NCI-H460 (cell line): ENCODE measurements at places on chromosomes 11 and 22. TPM values are rescaled to one million over a fixed set of nuclear protein-coding genes. Genes with fewer than 3 reads are reported as not detected.

OR52E4 gene
- not detected in 2 replicates for total RNA-seq

IRF7 gene
- total RNA-seq, result 3.8 and 5.0 TPM in 2 replicates

FOSL1 gene
- total RNA-seq, result 56.1 and 58.4 TPM in 2 replicates

MMP8 gene
- not detected in 2 replicates for total RNA-seq

GAL gene
- total RNA-seq, result 35.4 and 37.1 TPM in 2 replicates

OR51E2 gene
- not detected in 2 replicates for total RNA-seq

ROBO4 gene
- total RNA-seq, result not detected in 2 replicates

OSBP2 gene
- total RNA-seq, result 1.5 and 2.3 TPM in 2 replicates

ANO9 gene
- total RNA-seq, result 0.12 TPM in 1 of 2 replicates, not detected in the other

TMEM191B gene
- total RNA-seq, result 0.52 and 1.1 TPM in 2 replicates

MMP13 gene
- not detected in 2 replicates for total RNA-seq

MOGAT2 gene
- not detected in 2 replicates for total RNA-seq

- no peak for DNase-seq
Measured at GRCh38 chr11:20421946-20422345, 34.4 kb downstream of the PRMT3 start.

DNA sequence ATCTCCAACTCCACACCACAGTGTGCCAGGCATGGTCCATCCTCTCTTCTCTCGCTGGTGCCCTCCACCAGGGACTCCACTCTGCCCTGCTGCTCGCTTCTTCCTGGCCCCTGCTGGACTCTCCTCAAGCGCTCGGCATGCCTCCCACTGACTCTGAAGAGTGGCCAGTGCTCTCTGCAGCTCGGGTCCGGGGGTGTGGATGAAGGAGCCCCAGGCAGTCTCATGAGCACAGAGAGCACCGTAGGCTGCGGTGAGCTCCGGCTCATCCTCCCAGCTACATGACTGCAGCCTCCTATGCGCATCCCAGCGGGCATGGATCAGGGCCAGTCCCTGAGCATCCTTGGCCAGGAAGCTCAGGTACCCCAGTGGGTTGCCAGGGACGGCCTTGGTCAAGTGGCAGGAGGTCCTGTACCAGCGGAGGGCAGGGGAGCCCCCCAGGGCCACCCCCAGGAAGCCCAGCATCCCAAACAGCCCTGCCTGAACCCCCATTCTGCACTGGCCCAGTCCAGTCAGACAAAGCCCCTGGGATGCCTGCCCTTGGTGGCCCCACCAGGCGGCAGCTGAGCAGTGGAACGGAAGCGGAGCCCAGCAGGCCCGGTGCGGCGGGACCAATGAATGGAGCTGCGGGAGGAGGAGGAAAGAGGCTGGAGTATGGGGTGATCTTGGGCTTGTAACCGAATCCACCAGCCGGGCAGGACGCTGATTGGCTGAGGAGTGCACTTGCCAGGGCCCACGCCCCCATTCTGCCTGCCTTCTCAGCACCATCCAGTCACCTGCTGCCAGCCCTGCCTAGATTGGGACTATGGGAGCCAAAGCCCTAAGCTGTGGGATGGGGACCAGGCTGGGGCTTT is at the start of gene PLA2G3:
Gene PLA2G3, minus strand, starts transcription at position 643 of the 851 bp plus-strand sequence. Its CDS starts 154 bp downstream, at position 489.
- no peak for DNase-seq

DNA sequence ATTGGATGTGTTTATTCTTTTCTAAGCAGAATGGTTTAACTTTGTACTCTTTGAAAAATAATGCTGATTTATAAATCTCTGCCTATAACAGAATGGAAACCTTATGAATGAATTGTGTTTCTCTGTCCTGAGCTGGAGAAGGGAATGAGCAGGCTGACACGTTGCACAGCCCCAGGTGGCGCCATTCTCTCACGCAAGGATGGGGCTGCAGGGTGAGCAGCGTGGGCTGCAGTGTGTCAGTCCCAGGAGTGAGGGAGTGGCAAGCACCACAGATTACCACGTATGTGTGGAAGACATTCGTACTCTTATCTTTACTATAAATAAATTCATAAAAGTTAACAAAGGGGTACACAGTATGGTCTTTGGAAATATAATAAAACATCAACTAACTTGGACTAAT is 33.4 kb downstream of the FDX1 start:
- peak; percentile 16 for DNase-seq

DNA sequence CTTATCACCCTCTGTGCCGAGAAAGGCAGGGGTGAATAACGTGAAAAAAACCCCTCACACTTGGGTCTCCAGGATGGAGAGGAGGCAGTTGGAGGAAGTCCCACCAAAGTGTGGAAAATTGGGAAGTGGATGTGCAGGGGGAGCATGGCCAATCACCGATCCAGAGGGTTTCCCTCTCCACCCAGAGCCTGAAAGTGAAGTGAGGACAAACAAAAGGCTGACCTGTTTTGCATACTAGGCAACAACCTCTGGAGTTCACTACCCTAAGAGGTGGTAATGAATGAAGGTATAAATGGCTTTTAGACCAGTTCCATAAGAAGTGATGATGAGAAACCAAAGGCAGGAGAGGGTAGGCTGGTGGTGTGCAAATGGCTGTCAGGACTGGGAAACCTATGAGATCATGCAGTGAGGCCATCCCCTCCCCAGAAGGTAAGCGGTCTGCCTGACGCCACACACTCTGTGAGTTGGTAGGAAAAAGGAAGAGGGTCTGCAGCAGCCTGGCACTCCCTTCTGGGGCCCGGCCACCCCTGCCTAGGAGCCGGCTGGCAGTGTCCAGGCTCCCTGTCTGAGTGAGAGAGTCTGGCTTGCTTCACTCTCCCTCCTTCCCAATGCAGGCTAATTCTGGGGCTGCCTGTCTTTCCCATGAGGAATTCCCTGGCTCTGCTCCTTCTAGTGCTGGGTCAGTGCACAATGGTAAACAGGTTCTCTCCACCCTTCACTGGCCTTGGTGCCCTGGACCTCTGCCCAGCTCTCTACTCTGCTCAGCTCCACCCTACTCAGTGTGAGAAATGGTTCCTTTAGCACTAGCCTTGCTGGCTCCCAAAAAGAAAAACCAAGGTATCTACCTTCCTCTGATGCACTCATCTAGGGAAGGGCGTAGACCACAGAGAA is 15.6 kb downstream of the TBC1D10A start:
- DNase-seq, result no peak

DNA sequence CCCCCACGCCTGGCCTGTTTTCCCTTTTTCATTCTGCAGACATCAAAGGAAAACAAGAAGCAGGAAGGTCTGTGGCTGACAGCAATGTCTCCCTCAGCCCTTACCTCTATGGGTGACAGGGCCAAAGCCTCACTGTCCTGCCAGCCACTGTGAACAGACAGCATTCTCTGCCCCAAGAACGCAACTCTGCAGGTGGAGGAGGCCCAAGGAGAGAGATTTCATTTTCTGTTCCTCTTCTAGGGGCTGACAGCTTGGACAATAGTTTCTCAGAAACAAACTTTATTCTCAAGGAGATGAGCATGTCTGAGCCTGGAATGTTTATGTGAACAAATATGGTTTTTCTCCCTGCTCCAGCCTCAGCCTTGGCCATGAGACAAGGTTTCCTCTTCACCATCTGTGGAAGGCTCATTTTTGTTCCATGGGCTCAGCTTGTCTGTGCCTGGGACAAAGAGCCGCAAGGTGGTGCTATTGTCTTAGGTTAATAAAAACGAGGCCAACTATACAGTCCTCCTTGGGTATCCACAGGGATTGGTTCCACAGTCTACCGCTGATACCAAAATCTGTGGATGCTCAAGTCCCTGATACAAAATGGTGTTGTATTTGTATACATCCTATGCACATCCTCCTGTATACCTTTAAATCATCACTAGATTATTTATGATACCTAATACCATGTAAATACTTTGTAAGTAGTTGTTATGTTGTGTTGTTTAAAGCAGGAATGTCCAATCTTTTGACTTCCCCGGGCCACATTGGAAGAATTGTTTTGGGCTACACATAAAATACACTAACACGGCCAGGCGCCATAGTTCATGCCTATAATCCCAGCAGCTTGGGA is 5.8 kb downstream of the PIWIL3 start:
- peak; percentile 52 for DNase-seq

DNA sequence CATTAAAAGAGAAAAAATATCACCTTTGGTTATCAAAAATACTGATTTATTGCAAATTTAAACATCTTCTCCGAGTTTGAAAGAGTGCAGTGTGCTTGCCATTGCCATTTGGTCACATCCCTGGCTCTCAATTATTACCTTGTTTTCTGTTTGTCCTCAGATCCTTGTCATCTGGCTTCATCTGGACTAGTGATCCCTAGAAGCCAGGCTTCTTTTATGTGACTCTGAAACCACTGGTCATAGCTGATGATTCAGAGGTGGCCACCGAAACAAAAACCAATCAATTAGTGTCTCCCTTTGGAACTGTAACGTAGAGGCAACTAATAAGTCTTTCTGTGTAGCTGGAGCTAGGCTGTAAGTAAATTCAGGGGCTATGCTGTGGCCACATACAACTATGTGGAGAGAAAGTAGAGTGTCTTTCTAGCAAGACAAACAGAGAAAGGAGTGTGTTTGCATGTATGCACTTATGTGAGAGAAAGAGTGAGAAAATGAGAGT is 237.9 kb downstream of the LUZP2 start:
- DNase-seq, result no peak

DNA sequence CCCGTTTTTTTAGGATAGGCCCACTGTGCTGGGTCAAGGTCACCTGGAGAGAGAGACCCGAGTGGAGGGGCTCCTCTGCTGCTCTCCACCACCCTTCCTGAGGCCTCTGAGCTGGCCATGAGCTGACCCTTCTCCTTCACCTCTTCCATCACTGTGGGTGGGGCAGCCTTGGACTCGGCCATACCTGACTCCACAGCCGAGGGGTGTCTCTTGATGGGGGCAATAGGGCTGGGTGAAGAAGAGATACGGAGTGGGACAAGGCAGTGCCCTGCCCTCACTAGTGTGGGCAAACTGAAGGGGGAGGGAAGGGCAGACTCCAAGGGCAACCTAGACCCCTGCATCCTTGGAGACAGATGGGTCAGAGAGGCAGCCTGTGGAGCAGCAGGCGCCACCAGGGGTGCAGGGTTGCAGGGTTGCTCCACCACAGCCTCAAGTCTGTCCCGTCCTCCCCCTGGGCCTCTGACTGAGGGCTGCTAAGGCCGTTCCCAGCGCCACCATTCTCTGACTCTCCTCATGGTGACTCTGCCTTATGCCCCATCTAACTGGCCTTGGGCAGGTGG is 20.1 kb upstream of the NECTIN1 start:
- DNase-seq, result no peak

GRCh38 chr11:87076874-87077429 is 39.2 kb downstream of the TMEM135 start:
- no peak for DNase-seq

GRCh38 chr11:120168108-120168959 is 30.4 kb upstream of the TRIM29 start:
- DNase-seq, result no peak

GRCh38 chr22:49738566-49738965 is 89.1 kb downstream of the BRD1 start:
- DNase-seq, result no peak

DNA sequence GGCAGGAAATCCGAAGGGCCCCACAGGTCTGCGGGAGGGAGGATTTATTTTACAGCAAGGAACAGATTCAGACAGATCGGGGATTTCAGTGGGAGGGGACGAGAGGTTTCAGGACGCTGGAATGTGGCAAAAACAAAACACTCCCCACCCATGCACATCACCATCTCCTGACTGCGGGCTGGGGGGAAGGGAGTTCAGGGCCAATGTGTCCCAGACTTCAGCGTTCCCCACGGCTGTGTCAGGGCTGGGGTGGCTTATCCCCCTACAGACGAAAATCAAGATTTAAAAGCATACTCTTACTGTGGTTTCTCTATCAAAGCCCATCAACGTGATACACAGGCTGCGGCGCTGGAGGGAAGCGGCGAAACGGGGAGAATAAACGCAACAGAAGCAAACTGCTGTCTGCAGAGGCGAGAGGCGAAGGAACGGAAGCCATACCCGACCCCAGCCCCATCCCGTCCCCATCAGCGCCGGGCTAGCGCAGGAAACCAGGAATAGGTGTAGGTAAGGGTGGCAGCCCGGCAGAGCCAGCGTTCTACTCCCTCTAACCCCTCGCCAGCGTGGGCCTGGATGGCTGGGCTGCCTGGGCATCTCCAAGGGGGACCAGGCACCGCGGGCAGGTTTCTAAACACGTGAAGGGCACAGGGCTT is 2.7 kb downstream of the TENM4 start:
- DNase-seq, result no peak

DNA sequence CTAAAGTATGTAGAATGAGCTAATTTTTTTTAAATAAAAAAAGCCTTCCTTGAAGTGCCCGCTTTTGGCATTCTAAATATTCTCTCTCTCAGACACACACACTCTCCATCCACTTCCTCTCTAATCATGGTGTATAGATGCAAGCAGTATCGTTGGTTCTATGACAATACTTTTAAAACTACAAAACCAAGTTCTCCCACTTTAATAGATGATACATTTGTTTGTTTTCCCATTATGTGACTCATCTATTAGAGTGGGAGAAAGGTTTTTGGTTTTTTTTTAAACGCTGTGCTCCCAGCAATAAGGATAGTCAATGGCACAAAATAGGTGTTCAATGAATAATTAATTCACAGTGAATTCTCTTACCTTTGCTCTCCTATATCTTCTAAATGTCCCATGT is 44.6 kb downstream of the FZD4 start:
- DNase-seq, result no peak

DNA sequence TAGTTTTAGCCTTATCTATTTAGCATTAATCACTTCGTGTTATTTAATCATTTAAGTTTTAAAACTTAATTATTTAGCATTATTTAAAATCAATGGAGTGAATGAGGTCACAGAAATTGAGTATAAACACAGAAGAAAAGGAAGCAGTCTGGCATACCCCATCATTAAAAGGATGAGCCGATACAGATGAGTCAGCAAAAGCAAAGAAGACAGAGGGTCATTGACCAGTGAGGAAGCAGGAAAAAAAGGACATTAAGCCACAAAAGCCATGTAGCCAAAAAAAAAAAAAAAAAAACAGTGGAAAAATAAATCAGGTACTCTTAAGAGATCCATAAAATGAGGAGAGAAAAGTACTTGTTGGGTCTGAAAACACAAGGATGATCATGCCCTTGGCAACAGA is 71.5 kb downstream of the TYR start:
- DNase-seq, result no peak

DNA sequence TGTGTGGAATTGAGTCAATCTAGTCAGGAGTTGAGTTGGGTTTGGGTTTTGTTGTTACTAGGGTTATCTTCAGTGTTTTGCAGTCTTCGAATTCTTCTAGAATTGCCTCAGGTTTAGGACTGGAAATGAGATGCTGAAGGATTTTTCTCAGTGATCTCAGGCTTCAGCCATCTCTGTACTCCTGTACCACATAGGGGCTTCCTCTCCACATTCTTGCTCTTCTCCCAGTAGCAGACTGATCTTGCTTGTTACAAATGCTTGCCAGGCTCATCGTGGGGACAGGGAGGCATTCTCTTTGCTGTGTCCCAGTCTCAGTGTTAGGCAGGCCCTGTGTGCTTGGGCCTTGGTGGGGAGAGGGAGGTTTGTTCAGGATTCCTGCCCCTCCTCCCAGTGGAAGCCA is 96.1 kb downstream of the LRRC32 start:
- no peak for DNase-seq
